Panc1 (cell line): ENCODE measurements at places on chromosomes 1 and 21.

- DNase-seq: no peak
Observed at GRCh38 chr1:179121159-179121938, 39.5 kb downstream of the TOR3A start.

- no peak for DNase-seq
Observed at GRCh38 chr1:33608825-33609400, 136.5 kb downstream of the ZSCAN20 start.

- DNase-seq: no peak
Observed at GRCh38 chr1:37560401-37561132, 3.8 kb downstream of the DNALI1 start.

GRCh38 chr1:102897557-102897956 is 210.8 kb downstream of the COL11A1 start:
- no peak for DNase-seq

DNA sequence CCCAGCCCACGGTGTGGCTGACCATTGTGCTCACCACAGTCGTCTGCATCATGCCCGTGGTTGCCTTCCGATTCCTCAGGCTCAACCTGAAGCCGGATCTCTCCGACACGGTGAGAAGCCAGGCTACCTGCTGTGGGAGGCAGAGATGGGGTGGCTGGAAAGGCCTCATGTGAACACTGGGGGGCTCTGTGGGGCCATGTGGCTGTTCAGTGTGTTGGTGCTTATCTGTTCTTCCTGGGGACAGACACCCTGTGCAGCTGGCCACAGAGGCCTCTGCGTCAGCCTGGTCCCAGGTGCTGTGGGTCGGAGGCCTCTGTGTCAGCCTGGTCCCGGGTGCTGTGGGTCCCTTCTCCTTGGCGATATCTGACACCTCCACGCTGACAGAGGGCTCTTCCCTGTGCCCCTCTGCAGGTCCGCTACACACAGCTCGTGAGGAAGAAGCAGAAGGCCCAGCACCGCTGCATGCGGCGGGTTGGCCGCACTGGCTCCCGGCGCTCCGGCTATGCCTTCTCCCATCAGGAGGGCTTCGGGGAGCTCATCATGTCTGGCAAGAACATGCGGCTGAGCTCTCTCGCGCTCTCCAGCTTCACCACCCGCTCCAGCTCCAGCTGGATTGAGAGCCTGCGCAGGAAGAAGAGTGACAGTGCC is 23.2 kb downstream of the ATP8B2 start:
- DNase-seq: no peak

- no peak for DNase-seq
Observed at GRCh38 chr1:36964830-36965229, 69.5 kb downstream of the GRIK3 start.

DNA sequence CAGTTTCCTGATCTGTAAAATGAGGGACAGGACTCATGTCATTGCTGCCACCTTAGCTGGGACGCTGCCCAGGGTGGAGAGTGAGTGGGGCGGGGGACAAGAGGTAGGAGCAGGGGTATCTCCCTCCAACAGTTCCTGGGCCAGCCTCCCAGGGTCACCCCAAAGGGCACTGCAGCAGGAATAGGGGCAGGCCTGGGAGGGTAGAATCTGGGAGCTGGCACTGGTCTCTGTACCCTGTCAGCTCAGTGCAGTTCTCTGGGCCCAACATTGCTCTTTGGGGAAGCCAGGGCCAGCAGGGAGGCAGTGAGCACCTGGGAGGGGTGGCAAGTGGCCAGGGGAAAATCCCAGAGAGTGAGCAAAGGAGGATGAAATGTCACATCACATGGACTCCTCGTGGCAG is 55.8 kb downstream of the ELK4 start:
- DNase-seq: no peak

DNA sequence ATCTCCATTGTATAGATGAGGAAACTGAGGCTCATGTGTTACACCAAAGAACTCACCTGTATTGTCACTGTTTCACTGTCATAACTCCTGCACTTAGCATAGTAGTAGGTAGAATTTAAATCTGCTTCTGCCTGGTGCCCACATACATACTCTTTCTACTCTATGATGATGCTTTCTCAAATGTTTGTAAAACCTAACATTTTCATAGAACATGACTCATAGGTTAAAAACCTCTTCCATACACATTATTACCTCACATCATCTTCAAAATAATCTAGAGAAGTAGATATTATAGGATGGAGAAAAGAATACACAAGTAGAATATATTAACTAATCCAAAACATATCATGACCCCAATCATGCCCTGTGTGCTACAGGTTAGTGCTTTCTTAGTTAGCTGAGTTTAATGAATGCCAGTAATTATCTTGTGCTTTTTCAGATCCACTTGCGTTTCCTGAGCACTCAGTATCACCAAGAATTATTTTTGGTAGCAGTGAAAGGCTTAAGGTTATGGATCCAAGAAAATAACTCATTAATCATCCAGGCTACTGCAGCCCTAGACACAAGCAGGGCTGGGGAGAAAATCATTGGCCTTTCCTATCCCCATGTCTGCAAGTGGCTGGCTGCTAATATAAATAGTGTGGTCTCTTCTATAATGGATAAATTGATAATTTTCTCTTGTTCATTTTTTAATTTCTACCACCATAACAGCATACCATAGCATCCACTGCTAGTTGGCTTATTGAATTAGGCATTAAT is 156.9 kb downstream of the LRRC40 start:
- no peak for DNase-seq

DNA sequence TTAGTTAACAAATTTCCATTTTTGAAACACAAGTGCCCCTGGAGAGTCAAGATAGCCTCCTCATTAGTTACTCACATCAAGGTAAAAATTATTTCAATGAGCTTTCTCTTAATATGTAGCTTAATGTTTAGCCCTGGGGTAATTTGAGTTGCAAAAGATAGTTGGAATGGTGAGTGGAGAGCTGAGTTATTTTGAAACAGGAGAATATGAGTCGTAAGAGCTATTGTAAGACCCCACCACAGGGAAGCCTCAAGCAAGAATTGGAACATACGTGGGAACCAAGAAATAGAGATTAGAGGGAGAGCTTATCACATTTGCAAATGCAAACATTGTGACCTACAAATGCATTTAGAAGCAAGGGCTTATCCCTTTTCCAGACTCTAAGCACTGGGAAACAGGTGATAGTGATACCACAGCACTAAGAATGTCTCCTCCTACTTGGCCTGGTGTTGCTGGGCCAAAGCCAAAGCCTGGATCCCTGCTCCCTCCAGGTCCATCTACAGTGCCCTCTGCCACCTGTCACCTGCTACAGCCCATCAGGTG is 635.1 kb downstream of the PTPRC start:
- no peak for DNase-seq

GRCh38 chr21:46079352-46080170 is 18.4 kb upstream of the COL6A2 start:
- DNase-seq: no peak

DNA sequence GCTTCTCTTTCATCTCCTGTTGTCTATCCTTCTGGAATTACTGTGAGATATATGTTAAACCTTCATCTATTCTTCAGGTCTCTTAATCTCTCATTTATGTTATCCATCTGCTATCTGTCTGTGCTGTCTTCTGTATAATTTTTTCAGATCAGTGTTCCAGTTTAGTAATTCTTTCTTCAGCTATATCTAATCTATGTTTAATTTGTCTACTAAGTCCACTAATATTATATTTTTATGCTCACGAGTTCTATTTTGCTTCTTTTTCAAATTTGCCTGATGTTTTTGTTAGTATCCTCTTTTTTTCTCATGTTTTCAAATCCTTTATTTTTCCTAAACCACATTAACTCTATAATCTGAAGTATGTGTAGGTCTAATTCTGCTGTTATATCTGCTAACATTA is 34.6 kb upstream of the PLEKHO1 start:
- DNase-seq: no peak

GRCh38 chr1:59804301-59804700 is 10.4 kb upstream of the HOOK1 start:
- DNase-seq: no peak

DNA sequence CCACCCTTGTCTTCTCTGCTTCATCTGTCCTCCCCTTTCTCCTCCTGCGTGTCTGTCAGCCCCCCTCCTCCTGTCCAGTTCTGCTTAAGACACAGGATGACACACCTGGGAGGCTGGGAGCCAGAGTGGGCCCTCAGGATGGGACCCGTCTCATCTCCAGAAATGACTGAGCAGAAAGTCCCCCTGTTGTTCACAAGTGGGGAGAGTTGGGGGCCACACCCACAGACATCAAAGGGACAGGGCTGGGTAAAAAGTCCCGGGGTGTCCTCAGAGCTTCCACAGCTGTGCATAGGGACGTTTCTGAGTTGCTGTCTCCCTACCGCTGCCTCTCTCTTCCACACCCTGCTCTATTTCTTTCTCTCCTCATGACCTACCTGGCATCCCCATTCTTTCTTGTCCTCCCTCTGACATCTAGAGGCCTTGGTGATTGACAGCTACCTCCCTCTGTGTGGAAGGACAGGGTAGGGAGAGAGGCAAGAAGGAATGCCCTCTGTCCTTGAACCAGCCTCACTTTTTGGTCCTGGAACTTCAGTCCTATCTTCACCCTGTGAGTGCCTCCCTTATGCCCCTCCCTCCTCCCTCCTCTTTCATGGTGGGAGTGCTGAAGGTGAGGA is 19.5 kb upstream of the SH2D2A start:
- no peak for DNase-seq

DNA sequence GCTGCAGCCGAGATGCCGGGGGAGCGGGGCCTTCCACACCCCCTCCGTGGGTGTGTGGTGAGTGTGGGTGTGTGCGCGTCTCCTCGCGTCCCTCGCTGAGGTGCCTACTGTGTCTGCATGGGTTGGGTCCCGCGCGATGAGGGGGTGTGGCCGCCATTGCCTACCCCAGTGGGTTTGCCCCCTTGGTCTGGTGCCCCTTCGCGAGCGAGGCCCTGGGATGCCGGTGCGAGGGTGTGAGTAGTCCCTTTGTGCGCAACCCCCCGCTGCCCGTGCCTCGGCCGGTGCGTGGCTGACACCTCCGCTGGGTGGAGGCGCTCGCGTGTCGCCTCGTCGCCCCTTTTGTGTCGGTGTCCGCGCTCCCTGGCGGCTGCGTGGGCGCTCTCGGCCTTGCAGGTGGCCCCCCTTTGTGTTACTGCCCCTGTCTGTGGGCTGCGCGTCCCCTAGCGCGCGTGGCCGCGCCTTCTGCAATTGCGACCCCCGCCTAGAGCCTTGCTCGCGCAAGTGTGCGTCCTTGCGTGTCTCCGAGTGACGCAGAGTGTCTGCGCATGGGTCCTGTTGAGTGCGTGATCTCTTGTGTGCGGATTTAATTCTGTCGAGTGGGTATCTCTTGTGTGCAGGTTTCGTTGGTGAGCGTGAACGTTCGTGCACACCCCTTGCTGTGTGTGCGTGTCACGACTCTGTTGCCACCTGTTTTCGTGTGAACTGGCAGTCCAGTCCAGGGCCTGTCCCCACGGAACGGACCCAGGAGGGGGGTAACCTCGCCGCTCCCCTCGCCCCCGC is 553 bp downstream of the TTC3 start:
- DNase-seq: no peak

GRCh38 chr1:16048573-16049189 is 5.1 kb downstream of the CLCNKB start:
- no peak for DNase-seq

DNA sequence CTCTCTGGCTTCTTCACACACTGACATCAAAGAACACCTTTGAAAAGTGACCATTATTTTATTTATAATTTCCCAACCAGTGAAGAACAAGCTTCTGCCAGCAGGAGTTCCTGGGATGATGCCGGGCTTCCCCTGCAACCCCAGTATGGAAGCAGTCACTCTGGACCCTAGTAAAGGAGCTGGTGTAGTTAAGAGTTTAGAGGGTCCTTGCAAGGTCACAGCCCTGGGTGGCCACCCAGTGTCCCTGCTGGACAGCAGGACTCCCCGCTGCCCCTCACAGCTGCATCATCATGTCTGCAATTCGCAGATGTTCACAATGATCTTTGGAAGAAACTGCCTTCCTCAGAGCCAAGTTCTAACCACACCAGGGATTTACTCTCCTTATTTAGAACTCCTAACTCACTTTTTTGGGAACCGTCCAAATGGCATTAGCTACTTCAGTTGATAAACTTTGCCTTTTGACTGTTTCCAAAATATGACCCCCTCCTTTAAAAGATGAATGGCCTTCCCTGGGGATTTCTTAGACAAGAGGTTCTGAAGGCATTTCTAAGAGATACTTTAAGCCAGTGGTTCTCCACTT is 90.6 kb downstream of the HIVEP3 start:
- no peak for DNase-seq

GRCh38 chr1:48558366-48558765 is 86.4 kb upstream of the SPATA6 start:
- DNase-seq: no peak

DNA sequence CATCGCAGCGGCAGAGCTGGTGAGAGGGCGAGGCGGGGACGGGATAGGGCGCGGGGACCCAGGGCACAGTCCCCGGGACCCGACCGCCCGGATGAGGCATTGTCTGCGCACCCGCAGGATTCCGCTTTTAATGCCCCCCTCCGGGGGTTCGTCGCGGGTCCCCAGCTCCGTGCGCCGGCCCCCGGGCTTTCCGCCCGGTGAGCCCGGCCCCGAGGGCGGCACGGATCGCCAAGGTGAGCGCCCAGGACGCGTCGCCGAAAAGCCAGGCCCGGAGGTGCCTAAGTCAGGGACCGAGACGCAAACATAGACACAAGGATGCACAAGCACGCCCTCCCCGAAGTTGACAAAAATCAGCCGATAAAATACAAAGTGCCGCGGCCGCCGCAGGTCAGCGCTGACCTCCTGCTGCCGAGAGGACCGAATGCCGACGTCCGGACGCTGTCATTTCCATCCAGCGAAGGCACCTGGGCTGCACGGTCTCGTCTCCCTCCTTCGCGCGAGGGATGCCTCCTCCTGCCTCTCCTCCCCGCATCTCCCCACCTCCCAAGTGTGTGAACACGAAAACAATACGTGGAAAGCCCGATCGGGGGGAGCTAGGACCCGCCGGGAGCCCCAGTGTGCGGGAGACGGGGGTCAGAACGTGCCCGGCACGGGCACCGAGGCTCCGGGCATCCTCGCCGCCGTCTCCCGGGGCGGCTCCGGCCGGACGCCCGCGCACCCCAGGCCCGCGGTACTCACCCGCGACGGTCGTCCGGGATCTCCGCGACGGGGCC is 101.1 kb upstream of the SOD1 start:
- DNase-seq: no peak

DNA sequence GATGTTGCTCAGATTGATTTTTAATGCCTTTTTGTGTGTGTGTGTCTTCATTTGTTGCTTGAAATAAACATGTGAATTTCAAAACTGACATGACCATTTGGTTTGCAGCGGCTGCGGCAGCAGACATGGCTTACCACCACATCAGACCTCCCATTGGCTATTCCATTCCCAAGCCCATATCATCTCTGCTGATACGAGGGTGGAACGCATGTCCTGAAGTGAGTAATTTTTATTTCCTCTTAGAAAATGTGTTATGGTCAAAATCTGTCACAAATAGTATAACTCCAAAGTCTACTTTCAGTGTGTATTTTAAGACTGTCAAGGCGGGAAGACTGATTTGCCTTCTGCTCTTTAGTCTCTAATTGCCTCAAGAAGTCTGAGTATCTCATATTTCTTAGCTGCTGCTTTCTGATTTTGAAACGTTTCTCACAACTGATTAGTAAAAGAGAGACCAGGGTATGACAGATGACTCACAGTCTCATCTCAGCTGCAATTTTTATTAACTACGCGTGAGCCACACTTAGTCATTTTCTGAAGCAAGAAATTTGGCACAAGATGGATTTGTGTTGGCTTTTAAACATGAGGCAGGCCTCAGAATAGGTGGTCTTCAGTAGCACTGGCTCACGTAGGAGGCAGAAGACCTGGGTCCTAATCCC is 49.0 kb downstream of the LRRC53 start:
- no peak for DNase-seq

GRCh38 chr1:43789604-43790550 is 82.5 kb downstream of the ST3GAL3 start:
- DNase-seq: no peak

- DNase-seq: no peak
Observed at GRCh38 chr1:29398431-29398830, 162.1 kb downstream of the PTPRU start.
